ENCODE measurements at places on chromosomes 11 and 22.

- no peak for DNase-seq
These were observed 22.6 kb downstream of the ARHGEF17 start for GRCh38 chr11:73330569-73331093.

- DNase-seq = no peak
These were observed 7.1 kb downstream of the TBX1 start for GRCh38 chr22:19767427-19768341.

DNA sequence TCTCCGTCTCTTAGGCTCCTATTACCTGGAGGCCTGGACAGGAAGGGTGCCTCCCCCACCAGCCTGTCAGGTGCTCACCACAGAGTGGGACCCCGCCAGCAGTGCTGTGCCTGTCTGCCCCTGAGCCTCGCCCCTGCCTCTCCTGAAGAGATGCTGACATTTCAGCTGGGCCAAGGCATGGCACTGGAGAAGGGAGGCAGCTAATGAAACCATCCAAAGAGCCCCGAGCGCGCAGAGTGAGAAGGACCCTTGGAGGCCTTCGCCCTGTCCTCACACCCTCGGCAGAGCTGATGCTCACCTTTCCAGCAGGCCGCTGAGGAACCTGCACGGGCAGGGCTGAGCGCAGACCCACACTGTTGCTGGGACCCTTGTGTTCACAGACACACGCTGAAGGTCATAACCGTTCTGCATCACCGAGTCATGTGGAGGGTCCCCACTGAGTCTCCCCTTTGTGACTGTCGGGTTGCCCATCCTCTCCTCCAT is 2.1 kb upstream of the LRFN4 start:
- no peak for DNase-seq

- no peak for DNase-seq
These were observed 44.8 kb upstream of the SMCO4 start for GRCh38 chr11:93587858-93588581.

GRCh38 chr11:57287884-57288283 is 36.9 kb downstream of the TNKS1BP1 start:
- DNase-seq = no peak

GRCh38 chr11:129866311-129866710 is 29.1 kb downstream of the NFRKB start:
- no peak for DNase-seq

DNA sequence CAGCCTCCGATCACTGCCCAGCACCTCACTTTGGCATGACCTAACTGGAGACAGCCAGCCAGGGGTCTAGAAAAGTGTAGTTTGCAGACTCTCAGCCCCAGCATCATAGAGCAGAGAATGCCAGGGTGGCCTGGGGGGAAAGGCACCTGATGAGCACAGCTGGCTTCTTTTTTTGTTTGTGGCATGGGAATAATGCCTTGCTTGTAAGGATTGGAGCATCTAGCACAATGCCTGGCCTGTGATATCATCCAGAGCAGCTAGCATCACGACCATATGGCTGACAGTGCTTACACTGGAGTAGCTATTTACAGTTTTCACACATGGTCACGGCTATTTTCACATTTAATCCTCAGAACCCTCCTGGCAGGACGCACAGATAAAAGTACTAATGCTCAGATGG is 594.8 kb upstream of the B3GAT1 start:
- DNase-seq = no peak

- no peak for DNase-seq
These were observed 7.5 kb upstream of the KCNJ11 start for GRCh38 chr11:17395978-17396377.

GRCh38 chr11:118912742-118913410 is 12.8 kb downstream of the BCL9L start:
- peak; percentile 73 for DNase-seq

GRCh38 chr11:65112546-65113360 is 1.1 kb downstream of the TM7SF2 start:
- DNase-seq = peak; percentile 78

GRCh38 chr22:39926753-39927152 is 25.9 kb downstream of the GRAP2 start:
- DNase-seq = peak; percentile 41

DNA sequence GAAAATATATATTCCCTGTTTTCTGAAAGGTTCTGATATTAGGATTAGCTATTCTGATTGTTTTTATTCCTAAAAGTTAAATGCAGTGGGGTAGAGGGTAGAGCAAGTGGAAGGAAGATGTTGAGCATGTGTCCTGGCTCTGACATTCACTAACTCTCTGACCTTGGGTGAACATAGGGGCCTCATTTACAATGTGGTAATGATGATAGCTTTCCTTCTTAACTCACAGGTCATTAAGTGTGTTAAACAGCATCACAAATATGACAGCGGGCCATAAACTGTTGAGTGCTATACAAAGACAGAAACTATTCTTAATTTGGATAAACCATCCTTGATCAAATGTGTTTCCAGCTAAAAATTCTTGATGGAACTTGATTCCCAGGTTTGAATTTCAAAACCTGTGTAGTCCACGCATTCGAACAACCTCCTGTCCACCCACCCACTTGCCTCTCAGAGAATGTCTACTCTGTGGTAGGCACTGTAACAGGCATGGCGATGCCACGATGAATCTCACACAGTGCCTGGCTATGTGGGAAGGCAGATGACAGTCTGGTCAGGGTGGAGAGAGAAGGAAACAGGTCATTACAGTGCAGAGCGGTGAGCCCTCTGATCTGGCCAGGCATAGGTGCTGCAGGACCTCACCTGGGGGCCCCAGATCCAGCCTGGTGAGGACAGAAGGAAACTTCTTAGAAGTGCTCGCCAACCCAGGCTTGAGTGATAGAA is 19.3 kb upstream of the PEX26 start:
- no peak for DNase-seq

DNA sequence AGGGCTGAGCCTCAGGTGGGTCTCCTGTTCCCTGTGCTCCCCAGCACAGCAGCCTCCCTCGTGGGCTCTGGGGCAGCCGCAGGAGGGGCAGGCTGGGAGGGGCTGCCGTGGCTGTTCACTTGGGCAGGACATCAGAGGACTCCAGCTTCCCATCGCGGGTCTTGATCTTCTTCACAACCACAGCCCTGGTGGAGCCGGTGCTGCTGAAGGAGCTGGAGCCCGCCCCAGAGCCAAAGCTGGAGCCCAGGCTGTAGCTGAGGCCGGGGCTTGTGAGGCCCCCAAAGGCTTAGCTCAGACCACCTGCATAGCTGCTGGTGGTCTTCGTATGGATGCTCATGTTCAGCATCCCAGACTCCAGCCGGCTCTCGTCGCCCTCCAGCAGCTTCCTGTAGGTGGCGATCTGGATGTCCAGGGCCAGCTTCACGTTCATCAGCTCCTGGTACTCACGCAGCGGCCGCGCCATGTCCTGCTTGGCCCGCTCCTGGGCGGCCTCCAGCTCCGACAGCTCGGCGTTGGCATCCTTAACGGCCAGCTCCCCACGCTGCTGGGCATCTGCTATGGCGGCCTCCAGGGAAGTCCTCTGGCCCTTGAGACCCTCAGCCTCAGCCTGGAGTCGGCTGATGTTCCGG is 126.1 kb downstream of the NECTIN1 start:
- DNase-seq = no peak

DNA sequence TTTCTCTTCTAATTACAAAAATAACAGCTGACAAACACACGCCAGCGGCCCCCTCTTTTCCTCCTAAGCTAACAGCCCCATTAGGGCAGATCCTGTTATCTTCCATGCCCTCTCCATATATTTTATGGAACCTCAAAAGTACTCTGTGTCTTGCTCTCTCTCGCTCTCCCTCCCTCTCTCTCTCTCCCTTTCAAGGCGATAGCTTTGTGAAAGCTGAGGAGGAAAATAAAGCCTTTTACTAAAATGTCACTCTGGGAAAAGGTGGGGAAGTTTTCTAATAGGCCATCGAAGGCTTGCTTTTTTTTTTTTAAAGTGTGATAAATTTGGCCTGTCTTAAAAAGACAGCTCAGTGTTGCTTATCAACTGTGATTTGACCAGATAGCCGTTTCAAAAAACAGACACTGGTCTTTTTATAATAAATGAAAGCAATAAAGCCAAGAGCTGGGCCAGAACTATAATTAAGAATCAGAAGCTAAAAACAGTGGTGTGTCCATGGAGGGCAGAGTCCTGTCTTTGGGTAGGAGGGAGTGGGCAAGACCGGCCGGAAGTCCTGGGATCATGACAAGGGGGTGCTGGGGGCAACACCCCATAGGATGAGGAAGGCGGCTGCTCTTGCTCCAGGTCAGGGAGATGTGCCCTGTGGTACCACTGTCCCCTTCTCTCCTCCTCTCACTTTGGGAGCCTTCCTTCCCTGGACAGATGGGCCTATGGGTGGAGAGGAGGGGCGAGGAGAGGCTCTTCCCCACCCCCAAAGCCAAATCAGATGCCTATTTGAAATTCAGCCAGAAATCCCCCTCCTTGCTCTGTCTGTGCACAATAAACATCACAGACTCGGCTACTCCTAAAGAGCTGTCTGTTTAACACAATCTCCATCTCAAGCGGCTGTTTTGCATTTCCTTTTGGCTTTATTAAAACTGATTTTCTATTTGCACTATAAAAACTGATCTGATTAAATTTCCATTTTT is 267.2 kb downstream of the BUD13 start:
- DNase-seq = no peak

DNA sequence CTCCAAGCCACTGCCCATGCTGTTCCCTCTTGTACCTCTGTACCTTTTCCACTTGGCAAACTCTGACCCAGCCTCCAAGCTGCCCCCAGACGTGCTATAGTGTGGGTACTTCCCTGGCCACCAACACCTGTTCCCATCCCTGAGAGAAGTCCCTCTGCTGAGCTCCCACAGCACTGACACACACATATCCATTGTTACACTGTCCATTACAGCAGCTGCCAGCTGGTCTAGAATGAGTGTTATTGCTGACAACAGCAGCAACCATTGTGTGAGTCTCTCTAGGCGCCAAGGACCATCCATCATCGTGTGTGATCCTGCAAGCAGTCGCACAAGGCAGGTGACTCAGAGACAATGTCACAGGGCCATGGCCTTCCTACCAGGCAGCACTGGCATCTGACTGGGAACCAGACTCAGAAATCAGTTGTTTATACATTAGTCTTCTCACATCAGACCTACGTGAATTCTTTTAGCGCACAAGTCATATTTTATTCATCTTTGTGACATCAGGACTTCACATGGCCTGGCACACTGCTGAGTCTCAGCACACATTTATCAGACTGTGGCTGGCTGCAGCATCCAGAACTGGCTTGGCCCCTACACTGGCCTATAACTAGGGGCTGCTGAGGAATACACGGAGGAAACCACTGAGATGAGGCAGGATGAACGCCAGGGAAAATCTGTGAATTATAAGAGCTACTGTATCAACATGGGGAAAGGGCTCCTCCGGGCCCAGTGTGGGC is 56.4 kb downstream of the SGSM3 start:
- DNase-seq = no peak

GRCh38 chr11:114084414-114084813 is 24.9 kb downstream of the ZBTB16 start:
- no peak for DNase-seq

GRCh38 chr22:50177537-50178470 is 7.3 kb downstream of the PANX2 start:
- DNase-seq = no peak

- no peak for DNase-seq
These were observed 38.1 kb downstream of the DBX1 start for GRCh38 chr11:20122131-20122530.

GRCh38 chr11:125063429-125064043 is 431 bp downstream of the SLC37A2 start:
- DNase-seq = no peak

All from activated naive CD4-positive, alpha-beta T cell treated with anti-CD3 and anti-CD28 coated beads for 36 hours (primary cell).